ENCODE measurements at places on chromosomes 13 and 19.

- DNase-seq: no peak
Observed at GRCh38 chr13:80504453-80504852, 163.5 kb upstream of the SPRY2 start.

GRCh38 chr19:12796146-12797071 is 5.1 kb downstream of the JUNB start:
- DNase-seq: no peak

- no peak for DNase-seq
Observed at GRCh38 chr13:42970824-42971690, 21.0 kb downstream of the EPSTI1 start.

GRCh38 chr13:22662771-22663170 is 518.0 kb upstream of the SGCG start:
- DNase-seq: no peak

- DNase-seq: no peak
Observed at GRCh38 chr19:45296355-45296754, 26.3 kb downstream of the CKM start.

Data from omental fat pad (tissue), 4 donors.